ENCODE measurements at places on chromosomes 6 and 20.

DNA sequence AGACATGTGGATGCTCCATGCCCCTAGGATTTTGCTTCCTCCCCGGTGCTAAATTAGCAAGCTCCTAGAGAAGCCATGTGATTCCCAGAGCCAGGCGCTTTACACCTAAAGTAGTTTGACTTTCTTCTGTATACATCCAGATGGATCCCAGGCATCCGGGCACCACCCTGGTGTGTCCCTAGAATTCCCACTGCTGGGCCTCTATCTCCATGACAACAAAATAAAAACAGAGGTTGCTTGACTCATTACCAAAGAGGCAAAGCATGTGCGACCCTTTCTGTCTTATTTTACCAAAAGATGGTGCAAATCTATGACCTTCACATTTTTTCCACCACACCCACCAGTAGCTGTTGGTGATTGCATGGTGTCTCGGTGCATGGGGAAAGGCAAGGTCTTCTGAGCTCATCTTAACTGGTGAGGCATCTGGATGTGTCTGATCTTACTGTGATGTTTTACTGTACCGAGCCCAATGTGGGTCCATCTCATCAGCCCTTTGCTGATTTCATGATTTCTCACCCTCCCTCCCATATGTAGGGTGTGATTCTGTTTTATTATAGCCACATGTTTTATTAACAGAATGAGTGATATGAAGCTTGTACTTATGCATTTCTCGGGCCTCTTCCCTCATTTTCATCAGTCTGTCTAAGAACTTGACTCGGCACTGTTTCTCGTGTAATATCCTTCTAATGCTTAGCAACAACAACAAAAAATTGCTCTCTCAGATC is 27.4 kb upstream of the VAPB start:
- no peak for DNase-seq

DNA sequence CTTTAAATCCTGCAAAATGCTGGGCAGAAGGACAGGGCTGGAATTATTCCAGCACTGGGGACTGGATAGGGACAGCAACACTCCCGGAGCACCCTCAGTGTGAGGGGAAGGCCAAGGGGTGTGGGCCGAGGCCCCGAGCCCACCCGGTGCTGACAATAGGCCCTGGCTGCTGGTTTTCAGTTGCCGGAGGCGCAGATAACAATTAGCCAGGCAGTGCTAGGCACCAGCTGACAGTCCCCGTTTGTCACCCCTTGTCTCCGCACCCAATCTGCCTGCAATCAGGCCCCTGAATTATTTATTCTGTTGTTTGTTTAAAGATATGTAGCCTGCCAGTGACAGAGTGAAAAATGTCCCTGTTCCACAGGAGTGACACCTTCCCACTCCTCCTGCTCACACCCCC is 120.0 kb downstream of the GRM4 start:
- DNase-seq, result no peak

GRCh38 chr20:24673678-24674570 is 204.5 kb downstream of the SYNDIG1 start:
- DNase-seq, result no peak

GRCh38 chr20:44038681-44039123 is 124.0 kb downstream of the TOX2 start:
- DNase-seq, result no peak

- no peak for DNase-seq
These were observed 542.6 kb downstream of the DHX35 start for GRCh38 chr20:39504710-39505094.

GRCh38 chr20:40617594-40617993 is 71.4 kb downstream of the MAFB start:
- no peak for DNase-seq
